ENCODE measurements at places on chromosomes 5 and 9.

- no peak for DNase-seq
Observed at GRCh38 chr9:71748280-71748743, 20.0 kb downstream of the CEMIP2 start.

- DNase-seq = no peak
Observed at GRCh38 chr5:155303120-155303519, 289.6 kb downstream of the KIF4B start.

GRCh38 chr9:6413365-6414246 is 607 bp downstream of the UHRF2 start:
- DNase-seq = peak; percentile 93

DNA sequence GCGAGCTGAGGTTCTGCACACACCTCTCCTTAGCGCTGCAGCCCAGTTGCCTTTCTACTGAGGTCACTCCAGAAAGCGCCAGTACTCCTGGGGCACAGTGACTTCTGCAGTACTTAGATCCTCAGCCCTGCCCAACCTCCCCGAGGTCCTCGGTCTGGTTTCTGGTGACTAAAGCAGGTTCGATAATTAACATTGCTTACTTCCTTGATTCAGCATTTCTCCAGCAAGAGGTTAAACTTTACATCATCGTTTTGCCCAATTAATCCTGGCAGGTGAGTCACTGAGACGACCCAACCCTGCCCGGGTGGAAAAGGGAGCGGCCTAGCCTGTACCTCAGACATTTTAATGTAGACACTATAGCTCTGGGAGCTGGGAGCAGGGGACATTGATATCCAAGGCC is 77.6 kb downstream of the PLAC8L1 start:
- no peak for DNase-seq

DNA sequence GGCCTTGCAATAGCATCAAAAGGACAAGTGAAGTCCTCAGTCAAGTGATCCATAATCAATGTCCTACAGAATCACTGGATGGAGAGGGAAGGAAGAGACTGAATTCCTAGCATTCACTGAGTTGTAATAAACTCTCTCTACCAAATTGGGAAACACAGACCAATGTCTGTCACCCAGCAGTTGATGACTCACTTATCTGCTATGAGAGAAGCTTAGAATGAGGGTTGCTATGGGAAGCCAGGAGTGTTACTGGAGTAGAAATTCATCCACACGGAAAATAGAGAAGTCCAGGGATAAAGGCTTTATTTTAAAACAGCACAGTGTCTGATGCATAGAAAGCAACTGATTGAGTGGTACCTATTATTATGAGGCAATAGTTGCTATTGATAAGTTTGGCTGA is 407.4 kb downstream of the BRINP1 start:
- no peak for DNase-seq

DNA sequence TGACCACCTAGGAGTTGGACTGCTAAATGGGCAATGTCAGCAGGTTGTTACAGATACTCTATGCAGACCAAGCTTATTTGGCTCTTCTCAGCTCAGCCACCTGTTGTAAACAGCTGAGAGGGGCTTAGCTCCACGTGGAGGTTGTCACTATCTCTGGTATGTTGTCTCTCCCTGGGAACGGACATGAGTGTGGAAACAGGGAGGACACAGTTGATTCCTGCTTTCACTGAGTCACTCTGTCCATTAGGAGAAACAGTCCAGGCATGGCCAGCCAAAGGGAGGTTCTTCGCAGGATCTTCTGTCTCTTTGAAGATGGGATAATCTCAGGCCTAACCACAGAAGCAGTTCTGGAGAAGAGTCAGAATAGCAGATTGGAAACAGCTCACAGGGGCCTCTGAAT is 121.2 kb downstream of the PALM2AKAP2 start:
- DNase-seq = no peak

- DNase-seq = no peak
Observed at GRCh38 chr9:117095081-117095480, 319.8 kb downstream of the ASTN2 start.

DNA sequence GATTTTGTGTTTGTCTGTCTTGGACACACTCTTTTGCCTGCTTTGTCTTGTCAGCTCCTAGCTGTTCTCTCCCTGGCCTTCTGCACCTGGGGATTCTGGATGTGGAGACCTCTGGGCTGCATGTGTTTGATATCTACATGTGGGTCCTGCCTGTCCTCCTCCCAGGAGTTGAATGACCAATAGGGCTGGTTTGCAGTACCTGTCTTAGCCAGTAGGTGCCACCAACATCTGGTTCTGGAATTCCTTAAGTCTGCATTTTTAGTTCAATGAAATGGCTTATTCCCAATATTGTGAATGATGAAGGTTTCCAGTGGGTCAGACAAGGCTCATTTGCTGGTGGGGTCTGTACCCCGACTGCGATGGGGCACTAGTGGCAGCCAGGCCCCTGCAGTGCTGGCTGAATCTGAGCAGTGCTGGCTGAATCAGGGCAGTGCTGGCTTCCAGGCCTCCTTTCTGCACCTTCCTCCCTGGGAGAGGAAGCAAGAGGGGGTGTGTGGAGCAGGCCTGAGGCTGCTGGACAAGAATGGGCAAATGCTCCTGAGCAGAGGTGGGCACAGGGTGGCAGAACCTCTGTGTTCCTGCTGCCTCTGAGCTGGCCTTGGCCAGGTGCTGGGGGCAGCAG is 73.3 kb downstream of the RXRA start:
- no peak for DNase-seq

DNA sequence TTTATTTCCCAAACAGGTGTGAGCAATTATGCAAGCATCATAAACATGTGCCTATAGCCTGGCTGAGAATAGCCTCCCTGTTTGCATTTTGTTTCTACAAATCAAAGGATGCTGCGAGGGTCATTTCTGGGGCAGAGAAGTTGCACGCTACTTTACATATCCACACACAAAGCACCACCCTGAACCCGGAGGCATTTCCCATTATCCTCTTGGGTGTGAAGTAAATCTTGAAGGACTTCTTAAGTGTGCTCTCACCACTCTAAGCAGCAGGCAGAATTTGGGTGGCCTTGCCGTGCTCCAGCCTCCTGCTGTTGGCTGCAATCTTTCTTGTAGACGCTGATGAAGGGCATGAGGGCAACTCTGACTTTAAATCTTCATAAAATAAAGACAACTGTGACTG is 124.0 kb upstream of the TLE4 start:
- DNase-seq = no peak

DNA sequence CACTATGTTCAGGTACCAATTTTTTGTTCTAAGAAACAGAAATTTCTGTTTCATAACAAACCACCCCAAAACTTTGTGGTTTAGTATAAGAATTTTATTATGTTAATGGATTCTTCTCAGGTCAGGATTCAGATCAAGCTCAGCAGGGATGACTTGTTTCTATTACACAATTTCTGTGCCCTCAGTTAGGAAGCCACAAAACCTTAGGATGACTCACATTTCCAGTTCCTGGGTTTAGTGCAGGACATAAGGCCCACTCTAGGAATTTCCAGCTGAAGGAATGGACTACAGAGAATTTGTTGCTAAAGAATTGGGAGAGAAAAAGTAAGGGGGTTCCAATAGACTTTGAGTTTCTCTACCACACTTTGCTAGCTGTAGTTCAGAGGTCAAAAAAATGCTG is 629.3 kb downstream of the ANXA1 start:
- DNase-seq = no peak

DNA sequence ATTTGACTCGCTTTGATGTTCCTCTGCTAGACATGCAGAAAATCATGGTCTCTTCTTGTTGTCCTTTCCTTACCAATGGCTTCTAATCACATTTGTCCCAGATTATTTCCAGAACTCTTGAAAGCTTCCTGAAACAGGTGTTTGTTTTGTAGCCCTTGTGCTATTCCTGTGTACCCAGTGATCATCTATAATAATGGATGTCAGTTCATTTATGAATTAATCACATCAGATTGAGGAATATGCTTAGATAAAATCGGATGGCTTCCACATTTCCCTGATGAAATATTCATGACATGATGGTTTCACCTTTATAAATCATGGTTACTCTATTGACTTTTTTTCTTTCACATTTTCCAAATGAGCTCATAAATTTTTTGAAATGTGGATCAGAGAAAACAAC is 359.0 kb upstream of the DMAC1 start:
- no peak for DNase-seq

DNA sequence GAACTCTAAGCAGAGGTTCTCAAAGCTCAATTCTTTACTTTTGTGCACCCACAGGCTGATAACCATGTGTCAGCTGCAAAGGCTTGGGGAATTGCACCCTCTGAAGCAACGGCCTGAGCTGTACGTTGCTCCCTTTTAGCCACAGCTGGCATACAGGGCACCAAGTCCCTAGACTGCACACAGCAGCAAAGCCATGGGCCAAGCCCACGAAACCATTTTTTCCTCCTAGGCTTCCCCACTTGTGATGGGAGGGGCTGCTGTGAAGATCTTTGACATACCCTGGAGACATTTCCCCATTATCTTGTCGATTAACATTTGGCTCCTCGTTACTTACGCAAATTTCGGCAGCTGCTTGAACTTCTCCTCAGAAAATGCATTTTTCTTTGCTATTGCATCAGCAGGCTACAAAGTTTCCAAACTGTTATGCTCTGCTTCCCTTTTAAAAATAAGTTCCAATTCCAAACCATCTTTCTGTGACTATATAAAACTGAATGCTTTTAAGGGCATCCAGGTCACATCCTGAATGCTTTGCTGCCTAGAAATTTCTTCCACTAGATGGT is 23.0 kb downstream of the KIAA0825 start:
- no peak for DNase-seq

DNA sequence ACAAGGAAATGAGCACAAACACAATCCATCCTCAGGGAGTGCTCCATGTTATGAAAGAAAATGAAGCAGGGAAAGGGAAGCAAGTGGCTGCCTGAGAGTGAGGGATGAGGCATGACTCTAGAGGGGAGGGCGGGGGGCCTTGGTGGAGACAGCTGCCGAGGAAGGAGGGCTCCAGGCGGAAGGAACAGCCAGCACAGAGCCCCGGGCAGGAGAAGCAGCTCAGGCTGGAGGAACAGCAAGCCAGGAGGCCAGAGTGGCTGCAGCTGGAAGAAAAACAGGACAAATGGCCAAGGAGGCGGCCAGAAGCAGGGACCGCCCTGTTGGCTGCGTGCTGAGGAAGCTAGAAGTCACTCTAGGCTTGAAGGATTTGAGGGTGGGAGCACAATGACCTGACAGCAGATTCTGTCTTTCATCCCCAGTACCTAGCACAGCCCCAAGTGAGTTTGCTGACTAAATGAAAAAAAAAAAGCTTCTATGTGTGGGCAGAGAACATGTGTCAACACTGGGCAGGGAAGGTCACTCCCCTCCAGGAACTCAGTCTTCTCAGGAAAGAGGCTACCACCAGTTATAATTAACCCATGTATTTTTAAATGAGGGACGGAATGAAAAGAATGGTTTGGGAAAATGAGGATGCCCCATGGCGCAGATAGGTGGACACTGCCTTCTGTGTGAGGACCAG is 142.8 kb downstream of the DCP2 start:
- DNase-seq = no peak

DNA sequence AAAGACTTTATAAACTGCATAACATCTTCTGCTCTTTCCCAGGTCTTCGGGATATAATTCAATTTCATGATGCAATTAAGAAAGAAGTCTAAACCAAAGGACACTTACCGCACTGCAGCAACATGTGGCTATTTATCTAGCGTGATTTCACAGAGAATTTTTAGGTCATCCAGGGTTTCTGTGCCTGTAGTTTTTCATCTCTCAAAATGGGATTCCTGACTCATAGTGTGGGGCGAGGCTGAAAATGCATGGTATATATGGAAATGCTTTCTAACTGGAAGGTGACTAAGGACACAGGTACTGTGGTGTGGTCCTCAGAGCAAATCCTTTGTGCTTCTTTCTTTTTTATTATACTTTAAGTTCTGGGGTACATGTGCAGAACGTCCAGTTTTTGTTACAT is 557.7 kb upstream of the KLF4 start:
- no peak for DNase-seq

DNA sequence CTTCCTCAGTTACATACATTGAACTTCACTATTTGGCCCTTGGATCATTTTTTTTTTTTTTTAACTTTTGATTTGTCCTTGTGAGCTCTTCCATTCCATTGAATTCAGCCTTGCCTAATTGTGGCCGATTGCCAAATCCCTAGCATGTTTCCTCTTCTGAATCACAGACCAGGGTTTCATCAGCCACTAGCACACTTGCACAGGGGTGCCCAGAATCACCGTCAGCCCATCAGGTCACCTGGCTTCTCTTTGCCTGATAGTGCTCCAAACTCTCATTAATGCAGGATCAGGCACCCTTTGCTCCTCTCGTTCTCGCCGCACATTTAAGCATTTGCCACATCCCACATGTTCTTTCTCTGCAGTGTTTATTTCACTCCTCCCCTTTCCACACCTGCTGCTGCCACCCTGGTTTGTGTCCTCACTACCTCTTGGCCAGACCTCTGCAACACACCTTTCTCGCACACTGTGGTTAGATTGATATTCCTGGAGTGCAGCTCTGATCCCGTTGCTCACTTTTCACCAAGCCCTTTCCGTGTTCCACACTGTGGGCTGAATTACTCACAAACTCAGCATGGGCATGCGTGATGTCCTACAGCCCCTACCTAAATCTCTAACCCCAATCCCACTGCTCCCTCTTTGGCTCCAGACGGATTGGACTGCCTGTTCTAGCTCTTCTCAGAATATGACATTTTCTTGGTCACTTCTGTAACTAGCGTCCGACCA is 9.8 kb downstream of the PIK3R1 start:
- DNase-seq = no peak

- no peak for DNase-seq
Observed at GRCh38 chr5:137275083-137275482, 224.0 kb downstream of the SPOCK1 start.

DNA sequence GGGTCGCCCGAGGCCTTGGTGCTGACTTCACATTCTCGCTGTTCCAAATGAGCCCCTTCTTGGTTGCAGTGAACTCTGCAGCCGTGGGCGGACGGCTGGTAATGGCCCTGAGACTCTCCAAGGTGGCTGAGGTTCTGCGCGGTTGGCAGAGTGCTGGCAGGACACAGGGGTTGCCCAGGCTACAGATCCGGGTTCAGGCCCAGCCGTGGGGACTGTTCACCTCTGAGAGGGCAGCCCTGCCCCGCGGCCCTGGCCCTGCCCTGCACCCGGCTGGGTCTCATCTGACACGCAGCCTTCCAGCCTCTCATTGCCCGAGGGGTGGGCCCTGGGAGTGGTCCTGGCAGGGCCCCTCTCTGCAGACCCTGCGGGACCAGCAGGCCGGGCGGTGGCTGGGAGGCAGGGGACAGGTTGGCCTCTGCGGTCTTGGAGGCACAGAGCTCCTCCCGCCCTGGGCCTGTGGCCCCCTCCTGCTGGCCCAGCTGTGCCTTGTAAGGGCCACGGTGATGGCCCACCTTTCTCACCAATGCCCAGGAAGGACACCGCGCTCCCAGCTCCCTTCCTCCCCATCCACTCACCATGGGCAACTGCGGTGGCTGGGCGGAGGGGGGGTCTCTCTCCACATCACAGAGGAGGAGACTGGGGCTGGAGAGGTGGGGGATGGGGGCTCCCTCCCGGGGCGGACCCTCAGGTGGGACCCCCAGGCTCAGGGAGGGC is 51.6 kb downstream of the AHRR start:
- peak; percentile 77 for DNase-seq
